ENCODE measurements at places on chromosomes 3 and 15.
A peak's percentile ranks its signal among the peaks of the same experiment; 100 is the strongest.

GRCh38 chr3:21517184-21517583 lies 233.8 kb downstream of the ZNF385D start:
- DNase-seq, result no peak

GRCh38 chr3:157832588-157832987 lies 273.6 kb downstream of the SHOX2 start:
- DNase-seq, result no peak

DNA sequence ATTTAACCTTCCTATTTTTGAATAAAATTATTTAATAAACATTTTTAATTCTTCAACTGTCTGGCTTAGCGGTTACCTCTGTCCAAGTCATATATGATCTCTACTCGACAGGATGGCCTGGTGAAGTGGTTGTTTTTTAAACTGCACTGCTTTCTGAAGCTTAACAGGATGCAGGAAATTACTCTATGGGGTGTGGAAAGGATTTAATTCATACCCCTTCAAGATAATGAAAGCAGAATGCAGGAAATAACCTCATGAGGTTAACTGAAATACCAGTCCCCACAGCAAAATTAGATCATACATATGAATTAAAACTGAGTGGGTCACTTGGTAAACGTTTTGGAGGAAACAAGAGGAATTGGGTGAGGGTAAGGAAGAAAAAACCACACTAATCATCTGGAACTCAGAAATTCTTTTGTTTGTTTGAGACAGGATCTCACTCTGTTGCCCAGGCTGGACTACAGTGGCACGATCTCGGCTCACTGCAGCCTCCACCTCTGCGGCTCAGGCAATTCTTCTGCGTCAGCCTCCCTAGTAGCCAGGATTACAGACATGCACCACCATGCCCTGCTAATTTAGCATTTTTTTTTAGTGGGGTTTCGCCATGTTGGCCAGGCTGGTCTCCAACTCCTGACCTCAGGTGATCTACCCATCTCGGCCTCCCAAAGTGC lies 50.1 kb downstream of the LYSMD4 start:
- peak; percentile 39 for DNase-seq

- no peak for DNase-seq
Observed at GRCh38 chr15:69881766-69882165, 216.0 kb downstream of the TLE3 start.

DNA sequence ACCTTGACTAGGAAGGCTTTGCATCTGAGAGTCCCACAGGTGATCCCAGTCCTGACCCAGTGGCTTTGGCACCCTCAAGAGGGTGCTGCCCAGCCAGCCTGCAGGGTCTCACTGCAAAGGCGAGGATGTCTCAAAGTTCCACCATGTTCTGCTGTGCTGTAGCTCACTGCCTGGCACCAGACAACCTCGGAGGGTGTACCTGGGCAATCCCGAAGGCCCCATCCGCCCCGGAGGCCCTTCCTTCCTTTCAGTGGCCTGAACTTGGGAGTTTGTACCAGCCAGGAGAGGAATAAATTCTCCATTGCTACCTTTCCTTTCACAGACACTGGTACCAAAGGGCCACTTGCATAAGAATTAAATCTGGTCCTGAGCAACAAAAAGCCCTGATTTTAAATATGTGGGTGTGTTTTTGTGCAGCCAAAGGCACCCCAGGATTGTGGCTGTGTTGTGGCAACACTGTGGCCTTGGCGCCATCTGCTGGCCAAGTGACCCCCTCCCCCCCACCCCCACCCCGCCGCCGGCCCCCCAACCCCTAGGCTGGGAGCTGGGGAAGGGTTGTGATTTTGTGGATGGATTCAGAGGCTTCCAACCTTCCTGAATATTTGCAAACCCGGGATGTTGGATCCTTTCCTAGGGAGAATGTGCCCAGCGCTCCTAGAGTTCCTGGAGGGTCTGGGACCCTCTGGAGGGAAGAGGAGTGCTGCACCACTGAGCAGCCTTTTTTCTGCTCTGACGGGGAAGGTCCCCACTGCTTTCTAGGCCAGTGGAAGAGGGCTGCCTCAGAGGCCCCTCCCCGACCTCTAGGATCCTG lies 9.7 kb upstream of the PTPN23 start:
- no peak for DNase-seq

DNA sequence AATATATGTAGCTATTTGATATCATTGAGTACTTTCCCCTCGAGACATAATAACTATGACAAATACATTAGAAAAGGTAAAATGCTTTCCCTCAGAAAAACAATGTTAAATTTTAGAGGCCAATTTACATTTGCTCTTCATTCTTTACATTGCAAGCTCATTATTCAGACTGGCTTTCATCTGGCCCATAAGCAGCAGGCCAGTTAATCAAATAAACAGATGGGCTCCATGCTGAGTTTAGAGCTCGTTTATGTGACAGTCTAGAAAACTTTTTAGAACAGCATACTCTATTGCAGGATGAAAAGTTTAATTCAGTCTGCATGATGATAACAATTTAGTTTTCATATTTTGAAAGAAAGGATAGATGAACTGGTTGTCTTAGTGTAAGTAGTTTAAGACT lies 150.6 kb downstream of the DUT start:
- DNase-seq, result no peak

DNA sequence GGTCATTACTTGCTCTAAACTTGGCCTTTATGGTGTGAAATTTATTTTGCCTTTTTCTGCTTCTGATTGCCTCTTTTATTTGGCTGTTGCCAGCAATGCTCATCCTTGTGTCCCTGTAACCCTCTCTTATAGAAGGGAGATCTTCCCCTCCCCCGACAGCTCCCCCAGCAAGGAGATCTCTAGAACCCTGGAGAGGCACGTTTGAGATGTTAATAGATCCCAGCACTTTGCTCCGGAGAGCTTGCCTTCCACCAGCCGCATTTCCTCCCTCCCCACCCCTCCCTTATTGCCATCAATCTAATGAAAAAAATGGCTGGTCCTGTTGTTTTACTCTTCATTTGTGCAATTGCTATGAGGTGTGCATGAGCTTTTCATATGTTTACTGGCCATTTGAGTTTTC lies 18.2 kb downstream of the TRIM71 start:
- DNase-seq, result no peak

DNA sequence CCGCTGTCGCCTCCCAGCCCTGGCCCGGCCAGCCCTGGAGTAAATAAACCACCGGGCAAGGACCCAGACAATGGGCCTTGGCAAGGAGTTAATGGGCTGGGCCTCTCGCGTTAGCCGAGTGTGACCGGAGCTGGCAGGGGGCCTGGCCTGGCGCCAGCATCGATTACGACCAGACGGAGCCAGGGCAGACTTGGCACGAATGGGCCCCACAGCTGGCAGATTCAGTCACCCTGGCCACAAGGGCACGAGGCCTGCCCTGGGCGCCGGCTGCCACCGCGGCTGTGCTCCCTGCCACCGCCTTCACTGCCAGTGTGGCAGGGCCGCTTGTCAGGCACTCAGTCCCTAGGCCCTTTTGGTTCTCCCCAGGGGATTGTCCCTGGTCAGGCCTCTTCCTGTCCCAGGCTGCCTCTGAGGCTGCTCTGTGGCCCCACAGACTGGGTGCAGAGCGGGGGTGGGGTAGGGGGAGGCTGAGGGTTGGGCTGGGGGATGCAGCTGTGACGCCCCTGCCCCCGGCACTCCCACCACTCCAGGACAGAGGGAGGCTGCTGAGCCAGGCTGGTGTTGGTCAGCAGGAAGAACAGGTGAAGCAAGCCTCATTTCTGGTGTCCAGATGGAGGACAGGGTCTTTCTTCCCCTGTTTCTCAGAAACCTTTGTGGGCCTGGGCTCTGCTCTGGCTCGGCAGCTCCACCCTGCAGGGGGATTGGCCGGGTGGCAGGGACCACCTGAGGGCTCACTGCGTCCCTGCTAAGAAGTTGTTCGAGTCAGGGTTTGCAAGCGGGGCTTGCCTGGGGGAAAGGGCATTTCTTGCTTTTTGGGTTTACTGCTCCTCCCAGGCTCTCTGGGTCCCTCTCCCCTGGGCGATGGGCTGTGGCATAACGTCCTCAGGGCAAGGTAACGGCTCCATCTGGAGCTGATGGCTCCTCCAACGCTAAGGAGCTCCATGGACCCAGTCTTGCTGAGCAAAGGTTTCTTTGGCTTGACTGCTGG lies 30.5 kb upstream of the SRP14 start:
- peak; percentile 84 for DNase-seq

GRCh38 chr3:72288955-72289691 lies 504.2 kb upstream of the PROK2 start:
- peak; percentile 27 for DNase-seq

All from kidney glomerular epithelial cell (primary cell).